ENCODE measurements at places on chromosomes 16 and 17.

DNA sequence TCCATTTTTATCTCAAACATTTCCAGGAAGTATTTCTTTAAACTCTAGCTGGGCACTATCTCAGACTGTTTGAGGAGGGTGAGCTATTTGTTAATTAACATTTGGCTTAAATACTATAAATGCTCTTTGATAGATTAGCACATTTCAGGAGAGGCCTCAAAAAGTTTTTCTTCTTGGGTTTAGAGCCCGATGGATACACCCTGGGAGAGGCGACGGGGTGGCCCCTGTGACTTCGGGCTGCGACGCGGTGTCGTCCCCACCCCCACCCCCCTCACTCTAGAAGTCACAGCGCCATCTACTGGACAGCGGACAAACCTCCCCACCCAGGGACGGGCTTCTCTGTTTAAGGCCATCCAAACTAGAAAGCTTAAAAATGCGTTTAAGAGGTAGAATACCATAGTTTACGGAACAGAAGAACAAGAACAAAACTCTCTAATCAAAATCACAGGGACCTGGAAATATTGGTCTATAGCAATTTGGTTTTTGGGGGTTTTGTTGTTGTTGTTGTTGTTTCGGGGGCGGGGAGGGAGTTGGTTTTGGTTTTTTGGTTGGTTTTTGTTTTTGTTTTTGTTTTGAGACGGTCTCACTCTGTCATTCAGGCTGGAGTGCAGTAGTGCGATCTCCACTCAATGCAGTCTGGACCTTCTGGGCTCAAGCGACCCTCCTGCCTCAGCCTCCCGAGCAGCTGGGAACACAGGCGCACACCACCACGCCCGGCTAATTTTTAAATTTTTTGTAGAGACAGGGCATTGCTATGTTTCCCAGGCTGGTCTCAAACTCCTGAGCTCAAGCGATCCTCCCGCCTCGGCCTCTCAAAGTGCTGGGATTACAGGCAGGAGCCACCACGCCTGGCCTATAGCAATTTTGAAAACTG lies 254.4 kb downstream of the C16orf95 start:
- peak; percentile 87 for DNase-seq

DNA sequence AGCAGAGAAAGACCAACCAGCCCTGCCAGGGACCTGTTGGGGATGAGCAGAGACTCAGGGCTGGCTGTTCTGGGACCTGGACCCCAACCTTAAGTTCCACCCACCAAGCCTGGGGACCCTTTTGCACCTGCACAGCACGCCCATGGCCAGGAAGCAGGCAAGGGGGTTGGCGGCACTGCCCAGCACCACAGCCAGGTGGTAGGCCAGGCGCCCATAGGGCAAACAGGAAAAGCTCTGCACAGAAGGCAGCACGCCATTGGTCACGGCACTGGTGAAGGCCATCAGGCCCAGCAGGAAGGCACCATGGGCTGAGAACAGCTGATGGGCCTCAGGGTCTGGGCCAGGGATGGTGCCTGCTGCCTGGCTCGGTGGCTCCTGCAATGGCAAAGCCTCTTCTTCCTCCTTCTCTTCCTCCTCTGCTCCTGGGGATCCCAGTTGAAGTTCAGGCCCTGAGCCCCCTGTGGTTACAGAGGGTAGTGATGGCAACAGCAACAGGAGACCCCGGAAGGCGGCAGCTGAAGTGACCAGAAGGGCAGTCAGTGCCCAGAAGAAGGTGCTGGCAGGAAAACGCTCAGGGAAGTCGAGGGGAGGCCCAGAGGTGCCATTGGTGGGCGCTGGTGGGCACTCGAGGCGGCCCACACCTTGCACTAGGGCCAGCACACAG lies 1.7 kb downstream of the SLC52A1 start:
- DNase-seq = no peak

GRCh38 chr16:81394966-81395655 lies 49.5 kb upstream of the CMIP start:
- no peak for DNase-seq

- no peak for DNase-seq
Observed at GRCh38 chr16:16007743-16008111, 58.3 kb downstream of the ABCC1 start.

DNA sequence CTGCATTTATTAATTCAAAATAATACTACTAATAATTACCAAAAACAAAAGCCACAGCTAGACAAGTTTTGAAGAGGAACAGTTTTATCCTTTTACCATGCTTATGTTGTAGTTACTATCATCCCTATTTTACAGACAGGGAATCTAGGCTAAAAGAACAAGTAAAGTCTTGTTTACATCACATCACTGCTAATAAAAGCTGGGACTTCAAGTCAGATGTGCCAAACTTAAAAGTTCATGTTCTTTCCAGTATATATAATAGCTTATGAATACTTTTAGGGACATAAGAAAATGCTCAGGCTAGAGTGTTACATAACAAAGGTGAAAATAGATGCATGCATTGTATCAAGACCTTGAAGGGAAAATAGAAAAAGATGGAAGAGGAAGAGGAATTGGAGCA lies 234.2 kb downstream of the CDH11 start:
- DNase-seq = no peak

- no peak for DNase-seq
Observed at GRCh38 chr16:86384263-86384649, 126.1 kb upstream of the FOXF1 start.

DNA sequence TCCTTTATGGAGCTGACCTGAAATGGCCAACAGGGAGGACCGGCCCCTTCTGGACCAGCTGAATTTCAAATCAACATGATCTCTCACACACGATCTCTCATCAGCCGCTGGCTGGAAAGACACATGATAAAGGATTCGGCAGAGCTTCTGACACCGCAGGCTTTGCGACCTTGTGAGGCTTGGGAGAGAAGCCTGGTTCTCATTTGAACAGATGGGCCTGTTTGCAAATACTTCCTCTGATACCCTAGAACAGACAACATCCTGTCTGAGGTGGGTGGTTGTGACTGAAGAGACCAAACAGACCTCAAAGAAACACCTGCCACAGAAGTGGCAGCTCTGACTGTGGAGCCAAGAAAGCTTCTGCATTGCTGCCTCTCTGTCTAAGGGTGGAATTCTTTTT lies 77.9 kb upstream of the SDK2 start:
- no peak for DNase-seq

GRCh38 chr17:13355054-13355453 lies 246.7 kb downstream of the HS3ST3A1 start:
- no peak for DNase-seq

- no peak for DNase-seq
Observed at GRCh38 chr17:40060887-40061608, 1.7 kb upstream of the THRA start.

GRCh38 chr16:73427164-73427563 lies 379.2 kb upstream of the ZFHX3 start:
- no peak for DNase-seq

- DNase-seq = no peak
Observed at GRCh38 chr16:73145166-73145880, 97.4 kb upstream of the ZFHX3 start.

DNA sequence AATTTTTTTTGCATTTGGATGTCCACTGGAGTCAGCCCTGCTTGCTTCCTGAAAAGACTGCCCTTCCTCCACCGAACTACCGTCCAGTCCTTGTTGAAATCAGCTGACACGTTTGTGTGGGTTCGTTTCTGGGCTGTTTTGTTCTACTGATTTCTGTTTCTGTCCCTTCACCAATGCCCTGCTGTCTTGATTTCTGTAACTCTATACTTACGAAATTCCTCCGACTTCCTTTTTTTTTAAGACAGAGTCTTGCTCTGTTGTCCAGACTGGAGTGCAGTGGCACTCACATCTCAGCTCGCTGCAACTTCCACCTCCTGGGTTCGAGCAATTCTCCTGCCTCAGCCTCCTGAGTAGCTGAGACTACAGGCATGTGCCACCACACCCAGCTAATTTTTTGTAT lies 8.4 kb upstream of the GAA start:
- no peak for DNase-seq

GRCh38 chr17:77308861-77309726 lies 168.3 kb downstream of the SEC14L1 start:
- no peak for DNase-seq

DNA sequence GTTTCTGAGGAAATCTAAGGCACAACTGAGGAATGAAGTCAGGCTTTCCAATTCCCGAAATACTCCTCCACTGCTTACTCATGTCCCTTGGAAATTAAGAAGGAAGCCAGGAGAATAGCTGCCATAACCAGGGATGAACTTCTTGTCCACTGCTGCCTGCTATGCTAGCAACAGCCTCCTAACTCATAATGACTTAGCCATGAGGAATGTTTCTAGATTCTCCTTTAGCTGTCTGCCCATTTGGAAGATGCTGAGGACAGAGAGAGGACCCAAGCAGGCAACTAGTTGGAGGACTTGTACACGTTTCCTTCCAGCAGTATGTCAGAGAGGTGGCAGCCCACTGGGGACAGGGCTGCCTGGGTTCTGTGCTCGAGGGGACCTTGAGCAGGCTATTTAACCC lies 939 bp upstream of the CCL2 start:
- DNase-seq = no peak

DNA sequence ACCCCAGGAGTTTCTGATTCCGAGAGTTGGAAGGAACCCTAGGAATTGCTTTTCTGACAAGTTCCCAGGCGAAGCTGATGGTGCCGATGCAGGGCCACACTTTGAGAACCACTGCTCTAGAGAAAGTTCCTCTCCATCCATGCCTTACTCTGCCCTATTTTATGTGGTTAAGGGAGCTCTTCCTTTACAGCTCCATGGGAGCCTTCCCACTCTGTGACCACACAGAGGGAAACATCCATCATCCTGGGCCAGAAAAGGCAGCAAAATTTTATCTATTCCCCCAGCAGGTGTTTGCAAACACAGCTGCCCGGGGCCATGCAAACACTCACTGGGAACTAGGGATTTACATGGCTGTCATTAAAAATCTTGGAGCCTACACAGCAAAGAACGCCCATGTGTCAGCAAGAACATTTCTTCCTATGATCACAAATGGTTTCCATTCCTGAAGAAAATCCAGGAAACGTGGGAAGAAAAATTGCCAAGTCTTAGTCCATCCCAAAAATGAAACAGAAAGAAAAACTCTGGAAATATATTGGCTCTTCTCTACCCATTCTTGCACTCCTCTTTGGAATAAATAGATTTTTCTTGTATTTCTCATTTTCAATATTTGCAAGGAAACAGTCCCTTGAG lies 252.7 kb downstream of the PMP22 start:
- no peak for DNase-seq

GRCh38 chr17:73725794-73726515 lies 81.7 kb upstream of the SDK2 start:
- no peak for DNase-seq
